ENCODE measurements at places on chromosomes 3 and 15. TPM values are rescaled to one million over a fixed set of nuclear protein-coding genes. Genes with fewer than 3 reads are reported as not detected.

DNA sequence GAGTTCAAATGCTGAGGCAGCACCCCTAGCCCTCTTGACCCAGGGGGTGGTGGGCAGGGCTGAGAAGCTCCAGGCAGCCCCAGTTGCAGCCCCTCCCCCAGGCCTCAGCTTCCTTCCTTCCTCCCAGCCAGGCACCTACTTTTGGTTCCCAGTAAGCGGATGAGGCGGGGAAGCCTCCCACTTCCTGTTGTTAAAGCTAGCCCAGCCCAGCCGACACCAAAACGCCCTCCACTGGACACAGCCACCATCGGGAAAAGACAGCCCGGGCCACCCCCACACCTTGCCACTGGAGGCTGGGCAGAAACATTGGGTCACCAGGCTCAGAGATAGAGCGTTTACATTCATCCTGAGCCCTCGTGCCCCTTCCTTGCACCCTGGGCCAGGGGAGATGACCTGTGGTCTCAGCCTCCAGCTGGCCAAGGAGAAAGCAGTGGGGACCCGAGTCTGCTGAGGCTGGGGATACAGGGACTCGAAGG is 3.5 kb downstream of the DUSP7 start:
- DNase-seq: no peak
- peak overlapping the region; percentile 77 for H3K27ac ChIP-seq
- H3K4me3 ChIP-seq: peak overlapping the region; percentile 20

GRCh38 chr3:113521981-113522380 is 7.0 kb upstream of the SPICE1 start:
- no peak overlapping the region for H3K27ac ChIP-seq
- no peak for DNase-seq
- no peaks in the 10 kb centered on the region for H3K4me1 ChIP-seq

DNA sequence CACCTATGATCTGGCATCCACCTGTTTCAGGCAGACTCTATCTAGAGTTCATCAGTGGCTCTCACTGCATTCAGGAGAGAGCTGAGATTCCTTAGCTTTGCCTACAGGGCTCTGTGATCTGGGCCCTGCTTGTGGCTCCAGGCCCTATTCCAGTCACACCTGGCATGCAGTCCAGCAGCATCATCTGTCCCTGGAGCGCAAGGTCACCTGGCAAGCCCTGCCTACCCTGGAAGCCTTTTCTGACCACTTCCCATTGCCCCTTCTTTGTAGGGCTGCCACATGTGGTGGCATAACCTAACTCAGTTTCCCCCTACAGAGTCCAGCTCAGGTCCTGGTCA is 115.1 kb upstream of the PLXNA1 start:
- no peak overlapping the region for H3K27ac ChIP-seq
- H3K36me3 ChIP-seq: no peaks in the 10 kb centered on the region
- no peaks in the 10 kb centered on the region for H3K4me1 ChIP-seq
- no peaks in the 10 kb centered on the region for H3K27me3 ChIP-seq
- DNase-seq: no peak

- H3K27ac ChIP-seq: no peak overlapping the region
- no peaks in the 10 kb centered on the region for H3K4me1 ChIP-seq
- H3K27me3 ChIP-seq: no peaks in the 10 kb centered on the region
- H3K4me3 ChIP-seq: no peak overlapping the region
- H3K36me3 ChIP-seq: peaks cover 12% of the 10 kb centered on the region
- DNase-seq: no peak
Measured at GRCh38 chr3:142210608-142211007, 14.8 kb downstream of the GK5 start.

DNA sequence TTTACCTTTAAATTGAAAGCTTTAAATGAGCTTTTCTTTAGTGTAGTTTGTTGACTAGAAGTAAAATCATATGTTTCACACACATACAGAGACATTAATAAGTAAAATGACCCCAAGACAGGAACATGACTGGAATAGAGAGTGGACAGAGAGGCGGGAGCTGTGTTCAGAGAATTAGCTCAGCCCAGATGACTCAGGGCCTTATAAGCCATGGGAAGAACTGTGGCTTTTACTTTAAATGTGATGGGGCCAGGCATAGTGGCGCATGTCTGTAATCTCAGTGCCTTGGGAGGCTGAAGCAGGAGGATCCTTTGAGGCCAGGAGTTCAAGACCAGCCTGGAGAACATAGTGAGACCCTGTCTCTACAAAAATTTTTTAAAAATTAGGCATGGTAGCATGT is 26.7 kb downstream of the SACM1L start:
- H3K36me3 ChIP-seq: 0 out of 2 replicates have a peak, but pooled peaks cover 4% of the 10 kb centered on the region
- no peak overlapping the region for H3K4me3 ChIP-seq
- H3K27me3 ChIP-seq: no peaks in the 10 kb centered on the region
- no peaks in the 10 kb centered on the region for H3K4me1 ChIP-seq
- no peak for DNase-seq

- no peak overlapping the region for H3K27ac ChIP-seq
- no peaks in the 10 kb centered on the region for H3K36me3 ChIP-seq
- no peaks in the 10 kb centered on the region for H3K27me3 ChIP-seq
- no peaks in the 10 kb centered on the region for H3K4me1 ChIP-seq
- no peak overlapping the region for H3K4me3 ChIP-seq
Measured at GRCh38 chr3:39065197-39065596, 13.4 kb downstream of the WDR48 start.

DNA sequence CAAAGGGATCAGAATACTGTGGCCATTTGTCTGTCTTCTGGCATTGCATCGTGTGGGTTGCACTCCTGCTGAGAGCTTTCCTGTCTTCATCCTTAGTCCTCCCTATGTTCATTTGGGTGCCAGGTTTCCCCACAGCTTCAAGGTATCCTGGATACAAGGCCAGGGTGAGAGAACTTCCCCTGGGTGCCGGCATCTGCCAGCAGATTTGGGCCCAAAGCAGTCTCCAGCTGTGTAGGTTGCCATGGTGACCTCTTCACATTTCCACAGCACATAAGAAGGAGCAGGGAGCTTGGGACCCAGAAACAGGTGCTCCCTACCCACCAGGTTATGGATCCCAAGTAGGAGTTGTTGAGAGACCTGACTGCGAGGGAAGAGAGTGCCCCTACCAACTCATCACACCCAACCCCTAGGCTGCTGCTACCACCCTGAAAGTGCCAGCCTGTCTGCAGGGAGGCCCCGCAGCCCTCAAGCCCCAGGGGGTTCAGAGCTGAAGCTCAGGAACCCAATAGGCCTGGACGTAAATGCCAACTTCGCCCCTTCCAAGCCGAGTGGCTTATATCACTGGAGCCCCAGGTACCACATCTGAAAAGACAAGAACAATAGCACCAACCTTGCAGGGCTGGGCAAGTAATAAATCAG is 19.9 kb downstream of the TTC21A start:
- H3K27ac ChIP-seq: no peak overlapping the region
- H3K4me1 ChIP-seq: peaks cover 26% of the 10 kb centered on the region
- H3K36me3 ChIP-seq: no peaks in the 10 kb centered on the region
- H3K4me3 ChIP-seq: no peak overlapping the region
- no peak for DNase-seq

DNA sequence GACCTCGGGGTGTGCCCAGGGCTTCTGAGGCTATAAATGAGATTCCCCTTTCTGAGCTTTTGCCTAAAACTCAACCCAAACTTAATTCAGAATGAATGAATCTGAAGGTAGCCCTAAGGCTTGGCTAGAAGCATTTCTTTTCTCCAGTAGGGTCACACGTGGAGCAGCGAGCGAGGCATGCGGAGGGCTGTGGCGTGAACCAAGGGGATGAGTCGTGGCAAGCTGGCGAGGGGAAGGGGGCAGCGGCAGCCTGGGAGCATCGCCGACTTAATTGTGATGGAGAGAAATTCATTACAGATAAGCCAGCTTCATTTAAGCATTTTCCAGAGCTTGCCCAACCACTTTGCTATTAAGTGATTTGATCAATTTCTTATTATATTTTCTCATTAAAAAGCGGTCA is 79.9 kb downstream of the CHSY1 start:
- no peak overlapping the region for H3K4me3 ChIP-seq
- H3K4me1 ChIP-seq: peaks cover 14% of the 10 kb centered on the region
- no peak overlapping the region for H3K27ac ChIP-seq
- H3K36me3 ChIP-seq: no peaks in the 10 kb centered on the region
- no peaks in the 10 kb centered on the region for H3K27me3 ChIP-seq
- DNase-seq: no peak

GRCh38 chr15:36632226-36632625 is 52.8 kb downstream of the CDIN1 start:
- no peaks in the 10 kb centered on the region for H3K27me3 ChIP-seq
- H3K27ac ChIP-seq: peak overlapping the region; percentile 53
- H3K4me3 ChIP-seq: no peak overlapping the region
- peak; percentile 54 for DNase-seq
- H3K36me3 ChIP-seq: no peaks in the 10 kb centered on the region

The GOLGA6B gene
- 0.10 TPM for total RNA-seq

The GPR171 gene
- total RNA-seq: not detected

Data from HCT116 (cell line).